HFFc6 (cell line): ENCODE measurements at places on chromosomes 7 and 10. TPM values are rescaled to one million over a fixed set of nuclear protein-coding genes. Genes with fewer than 3 reads are reported as not detected.

DNA sequence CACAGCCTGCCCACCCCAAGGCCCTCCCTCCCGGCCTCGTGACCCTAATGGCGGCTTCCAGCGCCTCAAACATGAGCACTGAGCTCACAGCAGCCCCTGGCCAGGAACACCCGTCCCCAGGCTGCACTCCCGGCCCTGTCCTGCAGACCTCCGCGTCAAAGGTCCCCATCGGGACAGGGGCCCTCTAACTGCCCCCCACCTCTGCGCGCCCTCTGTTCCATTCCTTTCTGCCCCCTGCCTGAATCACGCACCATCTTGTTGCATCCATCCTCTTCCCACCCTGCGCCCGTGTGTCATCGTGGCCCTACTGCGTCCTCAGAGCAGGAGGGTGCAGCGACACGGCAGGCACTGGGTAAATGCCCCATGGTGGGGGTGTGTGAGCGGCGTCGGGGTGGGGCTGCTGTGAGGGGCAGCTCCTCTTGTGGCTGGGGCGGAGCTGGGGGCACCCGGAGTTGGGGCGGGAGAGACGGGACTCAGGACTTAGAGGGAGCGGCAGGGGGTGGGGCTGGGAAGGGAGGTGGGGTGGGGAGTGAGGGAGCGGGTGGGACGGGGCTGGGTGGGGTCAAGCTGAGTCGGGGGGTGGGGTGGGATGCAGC lies 13.4 kb downstream of the SLC29A4 start:
- H3K4me3 ChIP-seq: no peak overlapping the region
- DNase-seq: no peak
- peaks cover 6% of the 10 kb centered on the region; the same call in 1 of the 2 replicates for H3K36me3 ChIP-seq
- H3K4me1 ChIP-seq: no peaks in the 10 kb centered on the region
- peaks cover 16% of the 10 kb centered on the region for H3K27me3 ChIP-seq

GRCh38 chr10:119353421-119353820 lies 146.1 kb downstream of the GRK5 start:
- no peak overlapping the region for H3K4me3 ChIP-seq
- peaks cover 8% of the 10 kb centered on the region for H3K27me3 ChIP-seq
- H3K27ac ChIP-seq: no peak overlapping the region
- DNase-seq: no peak
- peaks cover 5% of the 10 kb centered on the region; the same call in 1 of the 2 replicates for H3K4me1 ChIP-seq

GRCh38 chr10:61627266-61627665 lies 35.5 kb upstream of the CABCOCO1 start:
- peaks cover 59% of the 10 kb centered on the region for H3K4me1 ChIP-seq
- H3K4me3 ChIP-seq: peak overlapping the region; percentile 18; the same call in 1 of the 2 replicates
- peak overlapping the region; percentile 82 for H3K27ac ChIP-seq
- no peaks in the 10 kb centered on the region for H3K27me3 ChIP-seq

GRCh38 chr10:78053211-78053868 lies 19.7 kb downstream of the RPS24 start:
- H3K4me1 ChIP-seq: peaks cover 23% of the 10 kb centered on the region
- no peaks in the 10 kb centered on the region; the same call in 1 of the 2 replicates for H3K27me3 ChIP-seq
- DNase-seq: peak; percentile 79

DNA sequence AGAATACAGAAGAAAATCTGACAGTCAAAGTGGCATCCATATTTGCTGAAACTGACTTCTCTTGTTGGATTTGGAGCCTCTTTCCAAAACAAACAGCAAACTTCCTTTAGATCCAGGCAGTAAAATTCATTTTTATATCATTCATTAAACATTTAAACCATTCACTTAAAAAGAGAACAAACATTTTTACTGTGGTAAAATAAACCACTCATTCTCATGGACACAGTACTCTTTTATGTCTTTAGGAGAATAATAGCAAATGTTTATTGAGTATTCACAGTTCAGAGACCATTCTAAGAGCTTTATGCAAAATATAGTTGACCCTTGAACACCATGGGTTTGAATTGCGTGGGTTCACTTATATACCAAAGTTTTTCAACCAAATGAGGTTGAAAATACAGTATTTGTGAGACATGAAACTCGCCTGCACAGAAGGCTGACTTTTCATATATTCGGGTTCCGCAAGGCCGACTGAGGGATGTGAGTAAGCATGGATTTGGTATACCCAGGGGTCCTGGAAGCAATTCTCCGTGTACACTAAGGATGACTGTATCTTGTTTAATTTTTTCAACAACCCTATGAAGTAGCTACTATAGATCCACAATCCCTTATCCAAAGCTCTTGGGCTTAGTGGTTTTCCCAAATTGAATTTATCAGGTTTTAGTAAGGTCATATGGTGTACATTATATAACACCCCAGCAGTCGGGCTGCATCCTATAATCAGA lies 49.1 kb downstream of the ATXN7L1 start:
- H3K4me3 ChIP-seq: no peak overlapping the region
- H3K27ac ChIP-seq: peak overlapping the region; percentile 40; the same call in 1 of the 2 replicates
- H3K4me1 ChIP-seq: peaks cover 100% of the 10 kb centered on the region
- peaks cover 32% of the 10 kb centered on the region for H3K36me3 ChIP-seq
- DNase-seq: no peak
- no peaks in the 10 kb centered on the region; the same call in 1 of the 2 replicates for H3K27me3 ChIP-seq

DNA sequence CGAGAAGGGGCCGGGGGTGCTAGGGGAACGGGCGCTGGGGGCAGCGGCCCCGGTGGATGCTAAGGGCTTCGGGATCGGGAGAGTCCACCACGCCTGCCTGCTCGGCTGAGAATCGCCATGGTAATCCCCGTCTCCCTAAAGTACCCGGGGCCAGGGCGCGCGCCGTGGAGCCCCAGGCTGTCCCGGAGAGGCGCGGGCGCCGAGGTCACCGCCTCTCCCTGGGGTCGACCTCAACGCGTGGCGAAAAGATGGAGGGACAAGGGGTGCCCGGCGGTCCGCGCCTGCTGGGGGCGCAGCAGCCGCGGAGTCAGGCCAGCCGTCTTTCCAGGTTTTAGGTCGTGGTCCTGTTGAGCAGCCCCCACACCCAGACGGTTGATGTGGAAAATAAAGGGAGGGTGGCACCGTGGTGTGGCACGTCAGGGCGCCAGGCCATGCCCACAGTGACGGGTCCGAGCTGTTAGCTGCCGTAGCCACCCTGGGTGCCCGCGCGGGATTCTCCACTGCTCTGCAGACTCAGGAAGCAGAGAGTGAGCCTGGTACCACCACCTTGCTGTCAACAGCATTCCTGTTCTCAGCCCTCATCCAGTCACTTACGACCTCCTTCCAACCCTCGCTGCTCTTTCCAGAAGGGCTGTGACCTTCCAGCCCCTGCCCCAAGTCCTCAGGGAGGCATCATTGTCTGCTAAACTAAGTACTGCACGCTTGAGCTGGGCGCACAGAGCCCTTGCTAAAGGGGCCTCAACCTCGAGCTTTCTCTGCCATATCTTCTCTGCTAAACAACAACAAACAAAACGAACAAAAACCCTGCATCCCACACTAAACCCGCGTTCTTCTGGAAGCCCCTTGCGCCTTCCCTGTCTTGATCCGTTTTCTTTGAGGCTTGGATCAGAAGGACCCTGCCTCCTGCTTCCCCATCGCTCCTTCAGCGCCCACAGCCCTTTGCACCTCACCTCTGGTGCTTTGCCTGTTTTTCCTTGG lies 666 bp downstream of the SMKR1 start:
- DNase-seq: no peak
- H3K4me3 ChIP-seq: peak overlapping the region; percentile 43
- peaks cover 2% of the 10 kb centered on the region for H3K4me1 ChIP-seq
- H3K27me3 ChIP-seq: peaks cover 35% of the 10 kb centered on the region
- H3K36me3 ChIP-seq: no peaks in the 10 kb centered on the region
- no peak overlapping the region for H3K27ac ChIP-seq

DNA sequence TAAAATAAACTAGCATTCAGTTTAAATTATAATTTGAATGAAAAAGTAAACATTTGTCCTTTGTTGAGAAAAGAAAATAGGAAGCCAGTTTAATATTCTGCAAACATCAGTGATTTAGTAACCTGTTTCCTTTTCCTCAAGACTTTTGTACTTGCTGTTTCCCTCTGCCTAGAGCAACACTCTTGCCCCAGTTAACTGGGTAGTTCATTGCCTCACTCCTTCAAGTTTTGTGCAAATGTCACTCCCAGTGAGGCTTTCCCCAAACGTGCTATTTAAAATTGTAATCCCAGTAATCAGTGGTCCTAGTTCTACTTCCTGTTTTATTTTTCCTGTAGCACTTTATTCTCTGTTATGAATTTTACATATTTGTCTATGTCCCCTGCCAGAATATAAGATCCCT lies 23.8 kb downstream of the DLD start:
- H3K4me3 ChIP-seq: no peak overlapping the region
- DNase-seq: no peak
- H3K27me3 ChIP-seq: no peaks in the 10 kb centered on the region

- peaks cover 9% of the 10 kb centered on the region; the same call in 1 of the 2 replicates for H3K36me3 ChIP-seq
- no peak overlapping the region for H3K4me3 ChIP-seq
- H3K27ac ChIP-seq: peak overlapping the region; percentile 82; the same call in 1 of the 2 replicates
- peak; percentile 20 for DNase-seq
Measured at GRCh38 chr10:5467207-5467535, 32.2 kb downstream of the CALML5 start.

DNA sequence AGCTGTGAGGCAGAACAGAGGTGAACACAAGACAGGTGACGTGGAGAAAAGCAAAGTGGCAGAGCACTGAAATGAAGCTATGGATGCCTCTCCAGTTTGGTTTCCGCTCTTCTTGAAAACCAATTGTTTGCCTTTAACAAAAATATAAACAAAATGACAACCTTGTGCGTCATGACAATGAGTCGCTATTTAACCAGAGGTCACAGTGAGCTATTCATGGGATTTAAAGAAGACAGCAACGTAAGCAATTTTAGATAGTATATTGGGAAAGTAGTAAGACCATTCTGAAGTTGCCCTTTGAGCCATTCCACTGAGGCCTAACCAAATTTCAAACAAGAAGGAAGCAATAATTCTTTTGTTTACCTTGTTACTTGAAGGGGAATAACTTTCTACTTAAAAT lies 15.2 kb upstream of the LRRTM3 start:
- H3K36me3 ChIP-seq: no peaks in the 10 kb centered on the region
- DNase-seq: no peak
- H3K4me1 ChIP-seq: no peaks in the 10 kb centered on the region
- no peak overlapping the region for H3K27ac ChIP-seq
- H3K4me3 ChIP-seq: no peak overlapping the region

DNA sequence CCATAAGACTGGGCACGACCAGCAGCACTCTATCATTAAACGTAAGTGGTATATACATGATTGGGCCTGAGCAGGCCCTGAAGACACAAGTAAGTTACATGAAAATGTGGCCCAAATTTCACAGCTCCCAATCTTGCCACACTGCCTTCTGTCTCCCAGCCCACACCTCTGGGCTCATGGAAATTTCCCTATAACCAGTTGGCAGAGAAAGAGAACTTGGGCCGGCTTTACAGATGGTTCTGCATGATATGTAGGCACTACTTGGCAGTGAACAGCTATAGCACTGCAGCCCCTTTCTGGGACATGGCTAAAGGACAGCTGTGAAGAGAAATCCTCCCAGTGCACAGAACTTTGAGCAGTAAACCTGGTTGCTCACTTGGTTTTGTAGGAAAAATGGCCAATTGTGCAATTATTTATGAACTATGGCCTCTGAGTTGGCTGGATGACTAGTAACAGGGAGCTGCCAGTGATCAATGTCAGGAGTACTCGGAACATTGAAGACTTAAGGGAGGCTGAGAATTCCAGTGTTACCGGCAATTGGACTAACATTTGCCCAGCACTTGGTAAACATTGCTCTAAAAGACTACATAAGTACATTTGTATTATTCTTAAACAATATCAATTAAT lies 1006.6 kb upstream of the LRRN3 start:
- H3K27ac ChIP-seq: no peak overlapping the region
- H3K36me3 ChIP-seq: no peaks in the 10 kb centered on the region
- H3K4me1 ChIP-seq: peaks cover 10% of the 10 kb centered on the region

- peaks cover 7% of the 10 kb centered on the region; the same call in 1 of the 2 replicates for H3K36me3 ChIP-seq
- peaks cover 3% of the 10 kb centered on the region for H3K27me3 ChIP-seq
- DNase-seq: no peak
- no peak overlapping the region for H3K4me3 ChIP-seq
- H3K4me1 ChIP-seq: no peaks in the 10 kb centered on the region
- no peak overlapping the region for H3K27ac ChIP-seq
Measured at GRCh38 chr7:154775681-154776080, 227.2 kb downstream of the PAXIP1 start.

DNA sequence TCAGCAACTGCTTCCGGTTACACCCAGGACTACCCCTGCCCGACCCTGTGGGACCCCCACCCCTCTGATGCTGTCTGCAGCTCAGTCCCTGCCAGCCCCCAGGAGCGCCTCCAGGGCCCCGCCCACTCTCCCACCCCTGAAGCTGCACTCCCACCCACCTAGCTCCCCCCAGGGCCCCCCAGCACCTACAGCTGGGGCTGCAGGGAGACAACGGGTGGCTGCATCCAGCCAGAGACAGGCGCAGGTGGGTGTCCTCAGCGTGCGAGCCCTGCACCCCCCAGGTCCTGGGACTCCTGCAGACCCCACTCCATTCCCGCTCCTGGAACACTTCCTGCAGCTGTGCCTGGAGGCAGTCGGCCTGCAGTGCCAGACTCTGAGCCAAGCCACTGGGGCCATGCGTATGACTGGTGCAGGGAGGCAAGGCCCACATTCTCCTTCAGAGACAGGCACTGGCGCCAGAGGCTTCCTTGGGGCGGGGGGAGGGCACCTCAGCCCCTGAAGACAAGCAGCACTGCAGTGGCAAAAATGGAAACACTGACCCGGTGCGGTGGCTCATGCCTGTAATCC lies 6.1 kb downstream of the CYP2W1 start:
- no peaks in the 10 kb centered on the region for H3K36me3 ChIP-seq
- peaks cover 8% of the 10 kb centered on the region; the same call in 1 of the 2 replicates for H3K27me3 ChIP-seq
- H3K27ac ChIP-seq: no peak overlapping the region
- no peaks in the 10 kb centered on the region for H3K4me1 ChIP-seq

- no peaks in the 10 kb centered on the region; the same call in 1 of the 2 replicates for H3K4me1 ChIP-seq
- no peak overlapping the region for H3K27ac ChIP-seq
- DNase-seq: no peak
- peaks cover 5% of the 10 kb centered on the region; the same call in 1 of the 2 replicates for H3K36me3 ChIP-seq
- no peak overlapping the region for H3K4me3 ChIP-seq
Measured at GRCh38 chr10:106467506-106467905, 697.0 kb downstream of the SORCS1 start.

- no peak overlapping the region for H3K27ac ChIP-seq
- H3K36me3 ChIP-seq: no peaks in the 10 kb centered on the region
- no peak for DNase-seq
- no peak overlapping the region for H3K4me3 ChIP-seq
Measured at GRCh38 chr10:71077796-71078453, 134.4 kb upstream of the UNC5B start.

DNA sequence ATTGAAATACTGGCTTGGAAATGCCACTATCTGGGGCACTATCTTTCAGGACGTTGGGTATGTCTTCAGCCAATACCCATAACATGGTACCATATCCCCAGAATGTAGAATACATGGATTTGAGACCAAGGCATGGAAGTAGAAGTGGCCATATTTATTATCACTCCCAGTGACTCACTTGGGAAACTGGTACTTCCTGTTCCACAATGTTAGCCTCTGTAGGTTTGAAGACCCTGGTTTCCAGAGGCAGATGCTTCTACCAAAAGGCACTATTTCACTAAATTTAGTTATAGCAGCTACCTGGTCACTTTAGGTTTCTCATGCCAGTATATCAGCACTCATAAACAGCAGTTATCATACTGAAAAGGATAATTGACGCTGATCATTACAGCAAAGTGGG lies 184.2 kb downstream of the CCDC71L start:
- H3K4me3 ChIP-seq: no peak overlapping the region
- peaks cover 13% of the 10 kb centered on the region for H3K4me1 ChIP-seq
- H3K27ac ChIP-seq: no peak overlapping the region
- no peak for DNase-seq
- peaks cover 4% of the 10 kb centered on the region; the same call in 1 of the 2 replicates for H3K36me3 ChIP-seq
- H3K27me3 ChIP-seq: no peaks in the 10 kb centered on the region

The RTKN2 gene
- 3.3 to 5.5 TPM (median 4.6 TPM) in 3 replicates for total RNA-seq

The RPEL1 gene
- not detected in 3 replicates for total RNA-seq

The SORCS3 gene
- total RNA-seq: not detected in 3 replicates

The LIPN gene
- not detected in 3 replicates for total RNA-seq

The GPR15LG gene
- not detected in 3 replicates for total RNA-seq
